Uterus (tissue), 4 donors: ENCODE measurements at places on chromosomes 5 and 9. TPM values are rescaled to one million over a fixed set of nuclear protein-coding genes. Genes with fewer than 3 reads are reported as not detected.

The EEIG1 gene
- 5.0 TPM for total RNA-seq

The FAM174A gene
- total RNA-seq = 8.2 TPM

GRCh38 chr5:114360357-114360756, 1.5 kb upstream of the KCNN2 start:
- peaks cover 6% of the 10 kb centered on the region for H3K27me3 ChIP-seq
- no peaks in the 10 kb centered on the region for H3K4me1 ChIP-seq
- DNase-seq = no peak
- no peak overlapping the region for H3K27ac ChIP-seq

DNA sequence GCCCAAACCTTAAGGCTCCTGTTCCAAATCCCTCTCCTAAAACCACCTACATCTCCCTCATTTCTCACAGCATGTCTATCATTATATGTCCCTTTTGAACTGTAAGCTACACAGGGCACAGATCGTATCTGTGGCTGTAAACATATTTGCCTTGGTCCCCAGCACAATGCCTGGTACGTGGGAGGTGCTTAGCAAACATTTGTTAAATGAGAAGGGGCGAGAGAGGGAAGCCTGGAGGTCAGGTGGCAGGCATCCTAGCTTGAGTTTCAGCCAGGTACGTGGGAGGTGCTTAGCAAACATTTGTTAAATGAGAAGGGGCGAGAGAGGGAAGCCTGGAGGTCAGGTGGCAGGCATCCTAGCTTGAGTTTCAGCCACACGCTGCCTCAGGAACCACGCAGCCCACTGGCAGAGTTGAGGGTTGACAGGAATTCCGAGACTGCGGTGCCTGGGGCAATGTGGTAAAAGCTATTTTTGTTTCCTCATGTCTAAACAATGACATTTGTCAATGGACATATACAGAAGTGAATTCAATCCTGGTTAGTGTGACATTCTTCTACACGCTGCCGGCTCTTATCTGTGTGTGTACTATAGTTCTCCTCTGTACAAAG, 113.6 kb downstream of the EFNA5 start:
- DNase-seq = no peak
- H3K4me3 ChIP-seq = no peak overlapping the region
- H3K27ac ChIP-seq = no peak overlapping the region
- no peaks in the 10 kb centered on the region for H3K27me3 ChIP-seq

DNA sequence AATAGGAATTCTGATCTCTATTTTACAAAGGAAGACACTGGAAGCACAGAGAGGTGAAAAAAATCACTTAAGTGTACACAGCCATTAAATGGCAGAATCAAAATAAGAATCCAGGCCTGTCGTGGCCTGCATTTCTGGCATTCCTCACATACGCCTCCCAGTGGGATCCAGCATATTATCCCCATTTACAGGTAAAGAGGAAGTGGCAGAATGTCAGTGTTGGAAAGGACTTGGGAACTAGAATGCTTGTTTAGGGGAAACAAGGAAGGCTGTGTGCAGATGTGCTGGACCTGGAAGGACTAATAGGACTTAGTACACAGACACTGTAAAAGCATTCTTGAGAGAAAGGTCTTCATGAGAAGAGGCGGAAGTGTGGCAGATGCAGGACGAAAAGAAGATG, 241.8 kb downstream of the TRIM32 start:
- H3K4me3 ChIP-seq = no peak overlapping the region
- no peak for DNase-seq
- H3K27me3 ChIP-seq = no peaks in the 10 kb centered on the region
- H3K27ac ChIP-seq = no peak overlapping the region
- no peaks in the 10 kb centered on the region for H3K4me1 ChIP-seq

DNA sequence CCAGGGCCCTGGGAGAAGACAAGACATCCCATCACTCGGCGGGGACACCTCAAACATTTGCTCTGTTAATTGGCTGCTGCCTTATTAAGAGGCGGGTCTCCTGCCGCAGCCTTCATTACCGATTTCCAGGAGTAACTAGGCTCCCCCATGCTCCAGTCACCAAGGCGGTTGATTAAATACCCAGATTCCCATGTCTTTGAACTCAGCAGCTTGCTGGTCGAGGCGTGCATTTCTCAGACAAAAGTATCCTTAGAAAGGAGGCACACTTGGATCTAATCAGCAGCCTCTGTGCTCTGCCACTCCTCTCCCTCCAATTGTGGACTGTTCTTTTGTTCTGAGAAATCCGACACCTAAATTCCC, 228.8 kb downstream of the FSTL4 start:
- no peaks in the 10 kb centered on the region for H3K4me1 ChIP-seq
- no peaks in the 10 kb centered on the region for H3K36me3 ChIP-seq
- no peak overlapping the region for H3K4me3 ChIP-seq
- DNase-seq = no peak
- no peak overlapping the region for H3K27ac ChIP-seq
